ENCODE measurements at places on chromosomes 16 and 17.

DNA sequence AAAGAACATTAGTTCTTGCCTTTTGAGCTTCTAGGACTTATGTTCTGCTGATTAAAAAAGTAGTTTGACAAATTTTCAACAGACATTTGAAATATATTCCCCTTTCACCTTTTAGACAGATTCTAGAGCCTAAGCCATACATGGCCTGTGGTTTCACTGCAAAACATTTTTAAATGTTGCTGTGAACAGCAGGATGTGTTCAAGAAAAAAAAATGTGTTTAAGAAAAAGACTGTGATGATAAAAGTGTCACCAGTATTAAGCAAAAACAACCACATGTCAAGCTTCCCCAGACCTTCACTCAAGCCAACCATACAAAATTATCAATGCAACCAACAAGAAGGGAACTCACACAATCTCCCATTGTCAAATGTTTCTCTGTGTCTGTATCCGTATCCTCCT is 103.5 kb downstream of the SYCE1L start:
- DNase-seq = no peak

GRCh38 chr17:21194226-21194625 is 19.7 kb downstream of the TMEM11 start:
- DNase-seq = no peak

- no peak for DNase-seq
Observed at GRCh38 chr17:73390851-73391250, 79.0 kb upstream of the CDC42EP4 start.

DNA sequence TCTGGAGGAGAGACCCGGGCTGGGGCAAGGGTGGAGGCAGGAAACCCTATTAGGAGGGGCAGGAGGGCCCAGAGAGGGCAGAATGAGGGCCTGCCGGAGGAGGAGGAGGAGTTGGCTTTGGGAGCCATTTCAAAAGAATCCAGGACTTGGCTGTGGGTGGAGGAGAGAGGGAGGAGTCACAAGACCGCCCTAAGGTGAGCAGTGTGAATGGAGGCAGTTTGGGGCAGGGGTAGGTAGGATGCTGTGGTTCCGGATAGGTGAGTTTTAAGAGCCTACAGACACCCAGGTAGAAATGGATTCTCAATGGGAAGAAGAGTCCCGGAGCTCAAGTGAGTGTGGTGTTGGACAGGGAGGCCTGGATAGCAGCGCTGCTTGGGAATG is 80.3 kb downstream of the ARHGAP23 start:
- no peak for DNase-seq

GRCh38 chr17:38881600-38882191 is 11.8 kb downstream of the LASP1 start:
- no peak for DNase-seq

- DNase-seq = no peak
Observed at GRCh38 chr17:41424111-41424635, at the start of gene KRT37. TSS of gene KRT37 (minus strand) at chr17:41424585. CDS start at chr17:41424523, 62 bp downstream.
